ENCODE measurements at places on chromosomes 13 and 19.

DNA sequence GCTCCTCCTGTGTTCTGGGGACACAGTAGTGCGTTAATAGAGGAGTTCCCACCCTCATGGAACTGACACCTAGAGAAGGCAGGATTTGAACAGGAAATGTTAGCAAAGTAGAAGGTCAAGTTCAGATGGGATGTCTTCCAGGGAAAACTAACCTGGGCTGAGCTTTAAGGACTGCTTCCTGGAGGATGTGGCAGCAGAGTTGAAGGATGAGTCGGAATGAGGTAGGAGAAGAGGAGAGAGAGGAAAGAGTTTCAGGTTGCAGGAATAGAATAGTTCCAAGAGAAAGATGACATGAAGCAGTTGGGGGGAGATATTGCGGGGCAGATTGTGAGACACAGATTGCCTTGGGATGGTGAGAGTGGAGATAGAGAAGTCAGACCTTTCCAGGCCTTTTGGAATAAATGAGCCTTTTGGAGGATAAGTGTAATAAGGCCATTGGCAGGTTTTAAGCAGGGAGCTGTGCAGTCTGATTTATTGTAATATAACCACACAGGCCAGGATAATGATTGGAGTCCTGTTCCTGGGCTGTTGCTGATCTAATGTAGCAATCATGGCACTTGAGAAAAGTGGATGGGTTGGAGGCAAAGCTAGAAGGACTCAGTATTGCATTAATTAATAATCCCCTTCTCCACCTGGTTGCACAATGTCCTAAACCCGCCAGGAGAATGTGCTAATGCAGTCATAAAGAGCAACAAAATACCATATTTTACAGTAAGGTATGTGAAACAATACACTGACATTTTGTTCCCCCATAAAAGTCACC, 205.4 kb downstream of the SHISA2 start:
- no peak for DNase-seq

GRCh38 chr13:96851856-96852445, 142.3 kb downstream of the OXGR1 start:
- no peak for DNase-seq

DNA sequence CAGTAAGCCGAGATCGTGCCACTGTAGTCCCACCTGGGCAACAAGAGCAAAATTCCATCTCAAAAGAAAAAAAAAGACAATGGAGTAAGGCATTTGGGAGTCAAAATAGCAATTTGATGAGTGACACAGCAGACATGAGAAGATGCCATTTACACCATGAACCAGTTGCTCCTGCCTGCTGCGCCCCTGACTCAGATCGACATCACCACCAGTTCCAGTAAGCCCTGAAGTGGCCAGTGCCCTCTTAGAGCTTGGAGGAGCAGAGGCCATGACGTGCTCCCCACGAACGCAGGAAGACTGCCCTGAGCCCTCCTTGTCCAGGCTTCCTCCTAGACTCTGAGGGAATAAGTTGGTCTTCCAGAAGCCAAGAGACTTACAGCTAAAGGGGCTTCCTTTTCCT, 339.2 kb downstream of the MYO16 start:
- DNase-seq = no peak

- DNase-seq = peak; percentile 17
Observed at GRCh38 chr19:34480971-34481841, at the start of gene WTIP. Gene WTIP, plus strand, starts transcription at chr19:34481758. Its CDS starts 217 bp downstream, at chr19:34481975.

- DNase-seq = no peak
Observed at GRCh38 chr19:37572203-37572602, 22.4 kb downstream of the ZNF571 start.

DNA sequence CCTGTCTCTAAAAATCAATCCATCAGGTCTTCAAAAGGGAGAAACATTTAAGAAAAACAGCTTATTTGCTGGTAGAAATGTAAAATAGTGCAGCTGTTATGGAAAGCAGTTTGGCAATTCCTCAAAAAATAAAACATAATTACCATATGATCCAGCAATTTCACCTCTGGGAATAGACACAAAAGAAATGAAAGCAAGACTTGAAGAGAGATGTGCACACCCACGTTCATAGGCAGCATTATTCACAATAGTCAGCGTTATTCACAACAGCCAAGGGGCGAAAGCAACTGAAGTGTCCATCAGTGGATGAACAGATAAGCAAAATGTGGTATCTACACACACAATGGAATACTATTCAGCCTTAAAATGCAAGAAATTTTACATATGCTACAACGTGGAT, 45.1 kb upstream of the DOCK9 start:
- DNase-seq = peak; percentile 71

DNA sequence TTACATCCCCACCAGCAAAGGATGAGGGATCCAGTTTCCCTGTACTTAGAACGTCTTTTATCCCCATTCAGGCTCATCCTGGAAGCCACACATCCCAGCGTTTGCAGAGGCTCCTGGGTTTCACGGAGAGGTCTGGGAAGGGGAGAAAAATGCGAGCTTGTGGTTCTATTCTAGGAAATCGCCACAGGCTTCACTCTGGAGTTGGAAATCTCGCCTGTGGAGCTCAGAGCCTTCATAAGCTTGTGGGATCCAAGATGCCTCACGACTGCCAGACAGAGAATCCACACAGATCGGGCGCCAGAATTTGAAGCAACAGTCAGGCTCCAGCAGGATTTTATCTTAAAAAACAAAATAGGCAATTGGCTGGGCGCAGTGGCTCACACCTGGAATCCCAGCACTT, 157.9 kb downstream of the PTPRS start:
- DNase-seq = no peak

- DNase-seq = no peak
Observed at GRCh38 chr13:78084401-78084800, 165.8 kb upstream of the EDNRB start.

- peak; percentile 44 for DNase-seq
Observed at GRCh38 chr19:10289167-10289835, 451 bp upstream of the ICAM5 start.

GRCh38 chr13:28705461-28706083, 13.2 kb downstream of the SLC46A3 start:
- DNase-seq = no peak

DNA sequence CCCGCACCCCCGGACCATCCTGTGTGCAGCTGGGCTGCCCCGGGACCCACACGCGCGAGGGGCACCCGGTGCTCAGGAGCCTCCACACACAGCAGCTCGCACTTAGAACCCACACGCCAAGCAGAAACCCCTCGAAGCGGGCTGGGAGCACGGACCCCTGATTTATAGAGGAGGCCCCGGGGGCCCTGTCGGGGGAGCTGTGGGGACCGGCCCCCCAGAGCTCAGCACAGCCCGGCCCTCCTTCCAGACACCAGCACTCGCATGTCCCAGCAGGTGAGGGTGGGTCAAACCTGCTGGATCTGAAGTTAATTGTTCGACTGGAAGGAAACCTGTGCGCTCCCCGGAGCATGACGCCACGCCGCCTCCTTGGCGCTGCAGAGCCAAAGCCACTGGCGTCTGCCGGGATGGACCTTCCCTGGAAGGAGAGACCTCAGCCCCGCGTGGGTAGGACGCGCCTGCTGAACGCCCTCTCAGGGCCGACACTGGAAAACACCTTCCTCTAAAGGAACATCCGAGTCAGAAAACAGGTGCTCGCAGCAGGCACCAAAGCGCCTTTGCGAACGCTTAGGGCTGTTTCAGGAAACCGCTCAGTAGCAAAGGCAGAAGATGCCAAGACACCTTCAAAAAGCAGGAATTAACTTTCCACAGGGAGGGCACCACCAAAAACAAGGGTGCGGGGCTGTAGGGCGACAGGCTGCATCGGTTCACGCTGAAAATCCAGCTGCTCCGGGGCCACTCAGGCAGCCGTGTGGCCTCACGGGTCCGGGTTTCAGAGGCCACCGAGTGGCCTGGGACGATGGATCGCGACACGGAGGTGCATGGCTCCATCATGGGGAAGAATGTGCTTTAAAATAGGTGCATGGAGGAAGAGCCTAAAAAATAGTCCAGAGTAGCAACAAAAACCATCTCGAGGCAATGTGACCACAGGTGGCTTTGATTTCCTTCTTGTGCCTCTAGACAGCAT, 37.8 kb upstream of the GRTP1 start:
- no peak for DNase-seq

GRCh38 chr19:45117167-45117594, 24.2 kb downstream of the PPP1R37 start:
- no peak for DNase-seq

GRCh38 chr19:13588957-13589833, 82.9 kb upstream of the CACNA1A start:
- peak; percentile 66 for DNase-seq

DNA sequence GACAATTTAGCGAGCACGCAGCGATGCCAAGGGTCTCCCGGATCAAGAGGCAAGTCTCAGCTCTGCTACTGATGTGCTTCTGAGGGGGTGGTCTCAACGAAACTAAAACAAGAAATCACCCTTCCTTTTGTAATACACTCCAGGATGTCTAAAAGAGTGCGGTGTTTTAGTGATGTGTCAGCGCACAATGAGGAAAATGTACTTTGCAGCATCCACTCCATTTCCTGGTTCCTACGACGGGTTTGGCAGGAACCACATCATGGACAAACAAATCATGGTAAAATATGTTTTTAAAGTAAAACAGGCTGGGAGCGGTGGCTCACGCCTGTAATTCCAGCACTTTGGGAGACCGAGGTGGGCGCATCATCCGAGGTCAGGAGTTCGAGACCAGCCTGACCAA, 154.0 kb upstream of the TSC22D1 start:
- DNase-seq = no peak

DNA sequence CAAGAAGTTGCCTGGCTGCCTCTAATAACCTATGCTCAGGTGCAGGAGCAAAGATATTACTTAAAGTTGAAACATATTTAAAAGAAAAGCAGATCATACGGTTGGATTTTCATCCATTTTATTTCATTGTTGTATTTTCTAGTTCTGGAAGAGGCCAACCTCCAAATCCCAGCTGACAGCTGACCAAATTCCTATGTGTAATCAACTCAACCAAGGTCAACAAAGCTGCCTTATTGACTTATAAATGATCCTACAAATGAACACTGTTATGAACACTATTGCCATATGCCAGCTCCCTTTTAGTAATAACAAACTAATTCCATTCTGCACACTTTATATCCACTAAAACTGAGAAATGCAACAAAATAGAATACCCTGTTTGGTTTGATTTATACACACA, 1537.4 kb downstream of the SLITRK1 start:
- no peak for DNase-seq

- DNase-seq = no peak
Observed at GRCh38 chr19:42022616-42023015, 28.6 kb upstream of the ATP1A3 start.

GRCh38 chr19:14530506-14530905, 1.1 kb downstream of the TECR start:
- DNase-seq = no peak

- DNase-seq = no peak
Observed at GRCh38 chr19:35212241-35212640, 16.3 kb downstream of the FAM187B start.

DNA sequence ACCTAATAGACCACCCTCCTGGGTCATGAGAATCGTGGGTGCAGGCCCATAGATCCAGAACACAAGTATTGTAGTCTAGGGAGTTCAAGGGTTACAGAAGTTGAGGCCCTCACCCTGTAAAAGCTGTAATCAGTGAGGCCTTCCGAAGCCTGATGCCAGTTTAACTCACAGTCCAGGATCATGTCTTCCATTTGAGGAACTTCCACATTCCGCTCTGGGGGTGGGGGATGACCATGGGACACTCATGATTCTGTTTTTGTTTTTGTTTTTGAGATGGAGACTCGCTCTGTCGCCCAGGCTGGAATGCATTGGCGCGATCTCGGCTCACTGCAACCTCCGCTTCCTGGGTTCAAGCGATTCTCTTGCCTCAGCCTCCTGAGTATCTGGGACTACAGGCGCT, 1.7 kb upstream of the RASIP1 start:
- no peak for DNase-seq

DNA sequence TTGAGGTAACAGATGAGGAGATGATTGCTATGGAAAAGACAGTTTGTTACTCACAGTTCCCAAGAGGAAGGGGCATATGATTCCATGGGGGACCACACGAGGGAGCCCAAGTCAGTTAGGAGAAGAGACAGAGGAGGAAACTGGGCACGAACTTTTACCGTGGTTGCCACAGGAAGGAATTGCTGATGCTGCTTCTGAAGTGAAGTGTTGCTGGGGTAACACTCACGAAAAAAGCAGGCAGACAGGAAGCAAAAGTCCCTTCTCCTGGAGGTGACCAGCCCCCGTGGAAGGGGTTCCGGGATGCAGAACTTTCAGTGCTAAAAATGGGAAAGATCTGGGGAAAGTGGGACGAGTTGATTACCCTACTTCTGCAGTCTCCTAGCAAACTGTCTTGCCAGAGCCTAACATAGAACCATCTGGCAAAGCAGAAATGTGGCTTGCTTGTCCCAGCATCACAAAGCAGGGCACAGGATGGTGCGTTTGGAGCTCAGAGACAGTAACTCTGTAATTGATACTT, 35.4 kb upstream of the MAP3K10 start:
- DNase-seq = peak; percentile 80

DNA sequence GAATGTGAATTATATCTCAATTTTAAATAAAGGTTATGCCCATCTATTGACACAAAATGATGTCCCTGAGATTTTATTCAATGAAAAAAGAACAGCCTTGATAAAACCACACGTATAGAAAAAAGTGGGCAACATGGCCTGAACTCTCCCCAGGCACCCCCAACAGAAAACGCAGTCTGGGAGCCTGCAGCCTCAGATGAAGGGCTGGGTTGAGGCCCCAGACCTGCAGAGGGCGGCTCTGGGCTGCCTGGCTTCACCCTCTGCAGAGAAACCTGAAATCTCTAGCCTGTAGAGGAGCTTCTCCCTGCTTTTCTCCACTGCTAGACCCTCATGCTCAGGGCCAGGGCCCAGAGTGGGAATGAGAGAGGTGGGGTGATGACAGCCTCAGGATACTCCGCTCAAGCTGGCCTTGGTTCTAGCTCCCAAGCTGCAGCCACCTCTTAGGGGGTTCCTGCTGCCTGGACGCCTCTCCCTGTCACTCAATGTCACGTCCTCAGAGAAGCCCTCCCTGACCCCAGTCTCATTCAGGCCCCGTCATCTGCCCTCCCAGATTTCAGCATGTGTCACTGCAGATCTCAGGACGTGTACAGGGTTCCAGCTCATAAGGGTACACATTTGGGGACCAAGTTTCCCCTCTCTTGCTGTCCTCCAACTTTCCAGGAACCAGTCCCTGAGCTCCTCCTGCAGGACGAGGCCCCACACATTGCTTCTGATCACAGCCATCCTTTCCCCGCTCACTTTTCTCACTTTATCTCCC, 1.8 kb downstream of the MBD3 start:
- DNase-seq = peak; percentile 26

DNA sequence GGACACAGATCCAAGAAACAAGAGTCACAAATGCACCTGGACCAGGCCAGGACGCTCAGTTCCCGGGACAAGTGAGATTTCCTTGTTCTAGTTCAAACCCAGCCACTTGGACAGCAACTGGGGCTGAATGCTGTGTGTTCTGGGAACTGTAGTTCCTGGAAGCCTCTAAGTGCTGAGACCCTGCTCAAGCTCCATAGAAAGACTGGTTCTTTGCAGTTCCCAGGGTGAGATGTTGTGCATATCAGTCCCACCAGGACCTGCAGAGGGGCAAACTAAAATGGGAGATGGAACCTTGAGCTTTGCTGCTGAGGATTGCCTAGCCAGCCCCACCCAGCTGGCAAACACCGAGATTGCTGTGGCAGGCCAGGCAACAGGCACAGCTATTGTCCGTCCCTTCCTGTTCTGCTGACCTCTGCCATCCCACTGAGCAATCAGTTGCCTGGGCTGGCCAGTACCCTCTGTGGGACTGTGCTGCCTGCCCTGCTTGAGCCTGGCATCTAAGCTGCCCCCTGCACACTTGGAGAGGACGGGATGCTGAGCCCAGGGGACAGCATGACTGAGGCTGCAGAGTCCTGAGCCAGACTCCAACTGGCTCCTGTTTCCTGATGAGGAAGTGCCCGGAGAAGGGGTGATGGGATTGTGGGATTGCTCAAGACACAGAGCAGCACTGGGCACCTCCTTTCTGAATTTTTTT, 1.4 kb upstream of the GIPC1 start:
- DNase-seq = peak; percentile 50
